ENCODE measurements at places on chromosomes 13 and 19.

DNA sequence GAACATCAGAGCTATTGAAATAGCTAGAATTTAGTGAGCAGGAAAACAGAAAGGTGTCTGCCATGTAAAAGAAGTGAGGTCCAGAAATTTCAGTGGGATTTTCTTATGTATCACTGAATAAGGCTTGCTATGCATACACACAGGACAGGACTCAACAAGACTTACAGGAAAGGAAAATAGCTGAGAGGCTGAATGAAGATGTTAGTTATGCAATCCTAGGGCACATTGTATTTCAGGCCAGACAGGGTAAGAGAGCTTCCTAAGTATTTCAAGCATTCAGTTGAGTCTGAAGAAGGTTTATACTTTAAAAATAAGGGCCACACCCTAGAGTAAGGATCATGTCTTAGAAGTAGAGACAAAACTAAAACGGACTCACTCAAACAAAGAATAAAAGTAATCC, 419.9 kb upstream of the PRR20A start:
- DNase-seq: no peak

DNA sequence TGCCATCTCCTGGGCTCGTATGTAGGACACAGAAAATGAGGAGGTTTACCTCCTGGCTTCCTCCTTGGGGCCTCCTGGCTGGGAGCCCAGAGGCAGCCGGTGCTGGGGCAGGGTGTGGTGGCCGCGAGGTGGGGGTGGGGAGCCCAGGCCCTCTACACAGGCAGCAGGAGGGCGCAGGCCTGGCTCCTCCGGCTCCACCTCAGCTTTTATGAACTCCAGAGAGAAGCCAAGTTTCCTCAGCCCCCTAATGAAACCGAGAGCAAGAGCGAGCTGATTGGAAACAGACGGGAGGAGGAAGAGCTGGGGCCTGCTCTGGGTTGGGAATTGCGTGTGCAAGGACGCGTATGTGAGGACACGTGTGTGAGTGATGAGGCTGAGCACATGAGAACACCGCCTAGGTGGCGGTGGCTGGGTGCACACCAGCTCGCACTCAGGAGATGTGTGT, 23.1 kb downstream of the LYL1 start:
- DNase-seq: no peak

DNA sequence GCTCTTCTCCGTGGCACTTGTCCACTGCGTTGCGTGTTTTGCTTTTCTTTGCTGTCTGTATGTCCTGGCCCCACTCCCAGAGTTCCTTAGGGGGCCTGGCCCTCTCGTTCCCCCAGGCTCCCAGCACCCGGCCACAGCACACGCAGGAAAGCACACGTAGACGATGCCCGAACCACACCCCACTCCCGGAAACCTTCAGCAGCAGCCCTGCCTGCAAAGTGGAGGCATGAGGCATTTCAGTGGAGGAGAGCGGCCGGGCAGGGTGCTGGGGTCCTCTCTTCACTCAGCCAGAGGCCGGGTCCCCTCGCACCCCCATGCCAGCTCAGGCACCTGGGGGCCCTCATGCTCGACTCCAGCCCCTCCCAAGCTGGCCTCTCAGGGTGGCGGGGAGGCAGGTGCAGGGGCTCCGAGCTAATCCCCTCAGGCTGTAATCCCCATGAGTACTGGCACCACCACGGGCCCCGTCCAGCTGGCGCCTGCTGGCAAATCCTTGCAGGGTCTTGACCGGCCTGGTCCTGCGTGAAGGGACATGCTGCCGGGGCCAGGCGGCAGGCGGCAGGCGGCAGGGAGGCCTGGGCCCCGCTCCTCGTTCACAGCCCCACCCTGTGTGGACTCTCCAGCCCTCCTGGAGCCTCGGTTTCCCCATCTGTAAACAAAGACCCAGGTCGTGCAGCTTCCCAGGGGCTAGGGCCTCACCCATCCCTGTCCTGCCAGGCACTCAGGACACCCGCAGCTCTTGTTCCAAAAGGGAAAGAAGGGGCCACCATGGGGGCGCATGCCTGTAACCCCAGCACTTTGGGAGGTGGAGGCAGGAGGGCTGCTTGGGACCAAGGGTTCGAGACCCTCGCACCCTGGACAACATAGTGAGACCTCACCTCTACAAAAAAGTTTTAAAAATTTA, 7.0 kb downstream of the PIP5K1C start:
- DNase-seq: peak; percentile 88

- DNase-seq: no peak
Measured at GRCh38 chr19:18843960-18844359, 12.2 kb downstream of the UPF1 start.

DNA sequence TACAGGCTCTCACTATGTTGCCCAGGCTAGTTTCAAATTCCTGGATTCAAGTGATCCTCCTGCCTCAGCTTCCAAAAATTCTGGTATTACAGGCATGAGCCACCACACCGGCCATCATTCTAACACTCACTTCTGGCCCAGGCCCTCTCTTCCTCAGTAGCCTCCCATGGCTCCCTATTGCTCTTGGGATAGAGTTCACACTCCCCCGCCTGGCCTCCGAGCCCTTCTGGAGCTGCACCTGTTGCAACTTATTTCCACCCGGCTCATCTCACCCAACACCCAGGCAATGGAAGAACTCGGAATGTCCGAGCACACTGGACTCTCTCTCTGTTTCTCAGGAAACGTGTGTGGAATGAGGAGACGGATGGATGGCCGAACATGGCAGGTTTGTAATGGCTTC, 9.0 kb upstream of the SBK3 start:
- DNase-seq: no peak

GRCh38 chr13:74414458-74414857, 280.3 kb upstream of the KLF12 start:
- DNase-seq: no peak

GRCh38 chr19:40493778-40494177, 27.0 kb downstream of the SPTBN4 start:
- no peak for DNase-seq

DNA sequence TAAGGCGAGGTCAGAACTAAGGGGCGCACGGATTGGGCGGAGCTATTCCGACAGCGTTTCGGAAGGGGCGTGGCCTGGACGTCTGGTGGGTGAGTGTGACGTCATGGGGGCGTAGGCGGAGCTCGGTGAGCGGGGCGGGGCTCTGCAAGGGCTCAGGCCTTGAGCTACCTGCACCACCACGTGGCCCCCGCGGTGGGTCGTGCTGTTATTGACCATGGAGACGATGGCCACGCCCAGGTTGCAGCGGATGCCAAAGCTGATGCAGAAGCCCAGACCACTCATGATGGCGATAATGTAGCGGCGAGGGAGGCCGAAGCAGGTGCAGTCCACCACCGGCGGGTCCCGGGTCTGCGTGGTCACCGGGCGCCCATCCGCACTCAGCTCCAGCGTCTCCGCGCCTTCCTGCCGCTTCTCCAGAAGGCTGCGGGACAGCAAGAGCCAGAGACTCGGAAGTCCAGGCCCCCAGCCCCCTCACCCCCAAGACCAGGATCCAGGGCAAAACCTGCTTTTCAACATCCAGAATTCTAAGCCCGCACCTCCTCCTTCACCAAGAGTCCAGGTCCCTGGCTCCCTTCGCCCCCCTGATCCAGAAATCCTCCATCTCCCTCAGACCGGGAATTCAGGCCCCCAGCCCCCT, 4.8 kb downstream of the SLC17A7 start:
- DNase-seq: no peak

DNA sequence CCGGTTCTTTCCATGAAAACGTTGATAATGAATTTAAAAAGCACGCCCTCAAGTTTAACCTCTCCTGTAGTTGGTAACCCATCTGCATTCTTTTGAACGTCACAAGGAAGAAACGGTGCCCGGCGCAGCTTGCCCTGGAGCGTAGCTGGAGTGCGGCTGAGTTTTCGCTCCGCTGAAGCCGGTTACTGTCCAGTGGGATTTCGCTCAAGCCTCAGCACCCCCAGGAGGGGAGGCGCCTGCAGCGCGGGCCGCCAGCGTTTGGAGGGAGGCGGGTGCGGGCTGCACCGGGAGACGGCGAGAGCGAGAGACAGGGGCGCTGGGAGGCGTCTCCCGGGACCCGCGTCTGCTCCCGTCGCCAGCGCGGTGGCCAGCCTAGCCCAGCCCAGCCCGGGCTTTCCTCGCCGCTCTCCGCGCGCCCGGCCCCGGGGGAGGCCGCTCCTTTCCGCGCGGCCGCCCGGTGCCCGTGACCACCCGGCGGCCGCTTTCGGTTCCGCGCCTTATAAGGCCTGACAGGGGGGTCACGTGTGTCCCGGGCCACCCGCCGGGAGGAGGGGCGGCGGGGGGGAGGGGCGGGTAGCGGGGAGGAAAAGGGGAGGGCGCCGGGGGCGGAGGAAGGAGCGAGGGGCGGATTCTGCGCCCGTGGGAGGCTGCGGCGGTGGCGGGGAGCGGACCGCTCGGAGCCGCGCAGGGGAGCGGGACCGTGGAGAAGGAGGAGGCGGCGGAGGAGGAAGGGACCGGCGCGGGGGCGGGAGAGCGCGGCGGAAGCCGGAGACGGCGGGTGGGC, 8.3 kb upstream of the DGKH start:
- DNase-seq: peak; percentile 94

DNA sequence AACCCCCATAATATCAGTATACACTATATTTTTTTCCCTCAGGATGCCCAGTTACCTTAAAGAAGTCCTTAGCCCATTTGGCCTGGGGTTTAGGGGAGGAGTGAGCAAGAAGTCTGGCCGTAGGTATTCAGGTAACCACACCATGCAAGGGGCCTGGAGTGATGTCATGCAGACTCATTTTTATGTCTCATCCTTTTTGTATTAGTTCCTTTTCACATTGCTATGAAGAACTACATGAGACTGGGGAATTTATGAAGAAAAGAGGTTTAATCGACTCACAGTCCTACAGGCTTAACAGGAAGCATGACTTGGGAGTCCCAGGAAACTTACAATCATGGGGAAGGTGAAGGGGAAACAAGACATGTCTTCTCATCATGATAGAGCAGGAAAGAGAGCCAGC, 12.2 kb downstream of the TPP2 start:
- DNase-seq: no peak

- no peak for DNase-seq
Measured at GRCh38 chr19:3178377-3178972, at the start of gene S1PR4. S1PR4 (plus strand) TSS chr19:3178769; CDS start chr19:3178793, 24 bp downstream.

DNA sequence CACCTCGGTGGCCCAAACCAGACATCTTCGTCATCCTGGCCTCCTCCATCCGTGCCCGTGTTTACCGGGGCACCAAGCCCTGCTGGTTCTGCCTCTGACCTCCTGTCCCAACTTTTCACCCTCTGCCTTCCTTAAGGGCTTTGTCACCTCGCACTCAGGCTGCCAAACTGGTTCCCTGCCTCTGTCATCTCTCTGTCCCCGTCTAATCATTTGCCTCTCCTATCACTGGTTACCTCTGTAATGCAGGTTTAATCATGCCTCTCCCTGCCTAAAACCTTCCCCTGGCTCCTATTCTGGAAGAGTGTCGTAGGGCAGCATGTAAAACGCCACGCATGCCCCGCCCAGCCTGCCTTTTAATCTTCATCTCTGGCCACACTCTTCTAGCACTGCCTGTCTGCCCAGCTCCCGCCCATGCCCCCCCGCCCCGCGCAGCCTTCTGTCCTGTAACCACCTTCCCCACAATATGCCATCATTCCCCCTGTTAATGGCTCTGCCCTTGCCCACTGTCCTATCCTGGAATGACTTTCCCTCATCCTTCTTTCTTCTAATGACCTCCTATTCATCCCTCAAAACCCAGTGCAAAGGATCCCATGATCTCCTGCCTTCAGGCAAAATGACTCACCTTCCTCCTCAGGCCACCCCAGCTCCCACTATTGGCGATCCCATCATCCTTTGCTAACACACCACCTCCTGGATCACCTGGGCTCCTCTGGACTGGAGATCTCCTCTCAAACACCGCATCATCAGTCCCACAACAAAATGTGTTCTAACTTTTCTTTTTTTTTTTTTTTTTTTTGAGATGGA, 66.7 kb downstream of the PEX11G start:
- DNase-seq: no peak

- no peak for DNase-seq
Measured at GRCh38 chr19:16581971-16582343, 9.7 kb upstream of the SLC35E1 start.

- DNase-seq: no peak
Measured at GRCh38 chr13:93413972-93414717, 187.5 kb downstream of the GPC6 start.

GRCh38 chr13:66714795-66715194, 515.3 kb downstream of the PCDH9 start:
- no peak for DNase-seq

DNA sequence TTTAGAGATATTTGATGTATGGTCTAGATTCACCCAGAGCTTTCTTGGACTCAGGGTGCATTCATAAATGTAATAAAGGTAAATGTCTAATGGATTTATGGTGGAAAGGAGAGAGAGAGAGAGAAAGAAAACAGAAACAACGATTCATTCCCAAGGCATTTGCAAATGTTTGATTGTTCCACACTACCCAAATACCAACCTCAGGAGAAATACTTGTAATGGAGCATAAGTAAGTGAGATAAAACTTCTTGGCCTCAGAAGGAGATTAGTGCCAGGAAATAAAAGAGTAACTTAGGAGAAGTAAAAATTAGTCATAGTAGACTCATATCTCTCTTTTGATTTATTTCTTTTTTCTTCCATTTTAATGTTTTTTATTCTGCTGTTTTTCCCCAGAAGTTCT, 40.6 kb upstream of the DGKH start:
- no peak for DNase-seq

GRCh38 chr13:100604918-100605710, 16.5 kb upstream of the GGACT start:
- DNase-seq: no peak

DNA sequence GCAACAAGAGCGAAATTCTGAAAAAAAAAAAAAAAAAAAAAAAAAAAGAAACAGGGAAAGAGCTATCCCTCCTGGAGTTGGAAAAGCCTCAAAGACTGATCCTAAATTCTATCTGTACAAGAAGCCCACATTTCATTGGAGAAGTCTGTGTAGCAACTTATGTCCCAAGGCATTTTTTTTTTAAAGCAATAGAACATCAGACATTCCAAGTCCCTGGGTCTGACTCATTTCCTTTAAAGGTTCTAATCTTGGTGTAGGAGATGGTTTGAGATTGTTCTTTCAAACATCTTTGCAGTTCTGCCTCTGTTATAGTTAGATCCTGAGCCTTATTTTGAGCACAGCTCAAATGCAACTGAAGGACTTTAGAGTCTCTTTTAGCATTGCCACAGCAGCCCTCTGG, 706.5 kb upstream of the MIR17HG start:
- DNase-seq: no peak

GRCh38 chr19:804419-805165, 7.3 kb downstream of the PTBP1 start:
- DNase-seq: no peak

GRCh38 chr13:27834095-27834494, 41.8 kb downstream of the GSX1 start:
- DNase-seq: no peak

- no peak for DNase-seq
Measured at GRCh38 chr19:43605875-43606568, 5.9 kb upstream of the SRRM5 start.
